ENCODE measurements at places on chromosomes 5 and 9.

- DNase-seq: peak; percentile 55
Observed at GRCh38 chr5:150350524-150351344, 6.8 kb upstream of the TCOF1 start.

GRCh38 chr9:124605258-124605657, 98.1 kb upstream of the NR5A1 start:
- DNase-seq: no peak

- no peak for DNase-seq
Observed at GRCh38 chr9:95937131-95937530, 61.6 kb downstream of the ERCC6L2 start.

- no peak for DNase-seq
Observed at GRCh38 chr5:130520211-130520610, 615.9 kb downstream of the CHSY3 start.

DNA sequence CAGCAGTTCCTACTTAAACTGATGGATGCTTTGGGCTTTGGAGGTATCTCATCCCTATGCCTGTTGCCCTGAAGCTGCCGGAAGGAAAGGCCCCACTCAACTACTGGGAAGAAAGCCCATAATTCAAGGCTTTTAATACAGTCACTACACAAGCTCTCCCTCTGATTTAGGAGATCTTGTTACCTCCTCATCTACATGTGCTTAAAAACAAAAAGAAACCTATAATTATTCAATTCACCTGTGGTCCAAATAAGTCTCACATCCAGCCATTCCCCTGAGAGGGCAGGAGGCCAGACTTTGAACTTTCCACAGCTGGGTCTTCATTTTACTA, 715 bp upstream of the LEAP2 start:
- no peak for DNase-seq

DNA sequence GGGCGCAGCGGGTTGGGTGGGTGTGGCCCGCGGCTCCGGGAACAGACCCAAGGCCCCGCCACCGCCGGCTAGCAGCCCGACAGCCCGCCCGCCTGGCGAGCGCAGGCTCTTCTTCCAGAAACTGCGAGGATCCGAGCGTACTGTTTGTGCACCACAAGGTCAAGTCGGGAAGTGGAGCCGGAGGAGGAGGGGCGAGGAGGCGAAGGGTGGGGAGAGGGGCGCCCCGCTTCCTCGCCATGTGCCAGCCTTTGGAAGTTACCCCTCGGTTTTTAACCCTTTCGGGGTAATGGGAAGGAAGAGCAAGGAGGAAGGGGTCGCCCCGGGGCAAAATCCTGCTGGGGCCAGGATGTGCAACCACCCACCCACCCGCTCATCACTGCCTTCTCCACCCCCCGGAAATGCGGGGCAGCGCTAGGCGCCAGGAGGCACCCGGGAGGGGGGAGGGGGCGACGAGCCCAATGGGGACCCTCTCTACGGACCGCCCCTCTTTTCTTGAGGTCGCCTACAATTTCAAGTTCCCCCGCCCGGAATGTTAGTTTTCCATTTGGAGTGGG, 1.1 kb upstream of the JADE2 start:
- DNase-seq: peak; percentile 83

- DNase-seq: no peak
Observed at GRCh38 chr5:6508931-6509330, 60.3 kb downstream of the UBE2QL1 start.

- no peak for DNase-seq
Observed at GRCh38 chr5:23996525-23996924, 489.1 kb downstream of the PRDM9 start.

DNA sequence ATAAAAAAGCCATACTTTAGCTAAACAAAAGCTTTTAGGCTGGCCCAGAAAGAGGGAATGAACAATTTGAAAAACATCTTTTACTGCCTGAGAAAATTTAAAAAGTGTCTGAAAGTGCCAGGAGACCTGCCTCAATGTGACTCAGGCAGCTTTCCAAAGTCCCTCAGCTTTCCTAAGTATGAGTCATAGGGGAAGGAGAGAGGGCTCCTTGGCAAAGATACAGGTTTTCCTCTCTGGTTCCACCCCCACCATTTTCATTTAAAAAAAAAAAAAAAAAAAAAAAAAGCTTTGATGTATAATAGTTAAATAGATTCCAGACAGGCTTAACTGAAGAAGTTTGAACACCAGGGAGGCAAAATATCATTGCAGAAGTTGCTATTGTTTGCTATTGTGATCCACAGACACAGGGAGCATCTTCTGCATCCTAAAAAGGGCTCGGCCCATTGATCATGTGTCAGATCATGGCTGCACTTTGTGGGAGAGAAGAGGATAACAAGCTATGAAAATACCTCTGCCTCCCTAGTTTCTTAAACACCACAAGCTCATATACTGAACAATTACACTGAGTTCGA, 71.5 kb downstream of the MRPS27 start:
- DNase-seq: no peak

GRCh38 chr5:168339109-168339771, 47.8 kb downstream of the WWC1 start:
- DNase-seq: no peak

- no peak for DNase-seq
Observed at GRCh38 chr9:38331141-38331540, 61.4 kb upstream of the ALDH1B1 start.

DNA sequence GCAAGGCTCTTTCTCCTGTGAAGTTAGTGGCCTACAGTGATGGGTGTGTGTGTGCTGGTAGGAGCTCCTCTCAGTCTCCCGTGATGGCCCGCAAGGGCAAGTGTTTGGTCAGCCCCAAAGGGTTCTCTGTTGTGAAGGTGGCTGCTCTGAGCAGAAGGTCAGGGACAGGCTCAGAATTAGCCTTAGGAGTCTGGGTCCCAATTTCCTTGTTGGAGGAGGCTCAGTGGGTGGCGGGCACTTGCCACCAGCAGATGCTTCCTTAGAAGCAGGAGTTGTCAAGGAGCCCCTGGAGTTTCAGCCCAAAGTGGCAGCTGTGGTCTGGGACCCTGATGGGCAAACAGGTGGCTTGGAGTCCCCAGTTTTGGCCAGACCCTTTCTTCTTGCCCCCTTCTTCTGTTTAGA, 154.4 kb downstream of the MACROH2A1 start:
- no peak for DNase-seq

DNA sequence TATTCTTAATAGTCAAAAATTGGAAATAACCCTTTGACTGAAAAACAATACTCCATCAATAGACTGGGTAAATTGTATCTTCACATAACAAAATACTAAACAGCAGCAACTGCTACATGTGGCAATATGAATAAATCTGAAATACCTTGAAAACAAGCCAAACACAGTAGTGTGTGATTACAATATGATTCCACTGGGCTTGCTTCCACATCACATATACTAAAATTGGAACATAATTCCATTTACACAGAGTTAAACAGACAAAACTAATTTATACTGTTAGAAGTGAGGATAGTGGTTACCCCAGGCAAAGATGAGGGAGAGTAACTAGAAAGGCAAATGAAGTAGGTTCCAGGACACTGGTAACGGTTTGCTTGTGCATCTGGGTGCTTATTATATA, 20.4 kb downstream of the FNIP1 start:
- no peak for DNase-seq

DNA sequence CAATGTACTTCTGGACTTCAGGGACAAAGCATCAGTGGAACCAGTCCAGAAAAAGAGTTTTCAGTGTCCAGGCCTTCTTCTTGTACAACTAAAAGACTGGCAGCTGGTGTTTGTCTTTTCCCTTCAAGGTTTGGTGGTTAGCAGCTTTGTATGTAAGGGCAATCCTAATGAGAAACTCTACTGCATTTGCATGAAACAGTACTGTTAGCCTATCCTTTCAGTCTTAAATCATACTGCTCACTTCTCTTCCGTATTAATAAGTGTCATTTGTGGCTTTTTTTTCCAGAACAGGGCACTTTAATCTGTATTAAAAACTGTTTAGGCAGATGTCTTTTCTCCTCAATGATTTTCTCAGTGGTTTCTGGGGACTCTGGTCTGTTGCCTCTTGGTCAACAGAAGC, 48.9 kb downstream of the FAM174A start:
- DNase-seq: no peak

GRCh38 chr5:5456858-5457257, 34.4 kb downstream of the ICE1 start:
- DNase-seq: no peak

DNA sequence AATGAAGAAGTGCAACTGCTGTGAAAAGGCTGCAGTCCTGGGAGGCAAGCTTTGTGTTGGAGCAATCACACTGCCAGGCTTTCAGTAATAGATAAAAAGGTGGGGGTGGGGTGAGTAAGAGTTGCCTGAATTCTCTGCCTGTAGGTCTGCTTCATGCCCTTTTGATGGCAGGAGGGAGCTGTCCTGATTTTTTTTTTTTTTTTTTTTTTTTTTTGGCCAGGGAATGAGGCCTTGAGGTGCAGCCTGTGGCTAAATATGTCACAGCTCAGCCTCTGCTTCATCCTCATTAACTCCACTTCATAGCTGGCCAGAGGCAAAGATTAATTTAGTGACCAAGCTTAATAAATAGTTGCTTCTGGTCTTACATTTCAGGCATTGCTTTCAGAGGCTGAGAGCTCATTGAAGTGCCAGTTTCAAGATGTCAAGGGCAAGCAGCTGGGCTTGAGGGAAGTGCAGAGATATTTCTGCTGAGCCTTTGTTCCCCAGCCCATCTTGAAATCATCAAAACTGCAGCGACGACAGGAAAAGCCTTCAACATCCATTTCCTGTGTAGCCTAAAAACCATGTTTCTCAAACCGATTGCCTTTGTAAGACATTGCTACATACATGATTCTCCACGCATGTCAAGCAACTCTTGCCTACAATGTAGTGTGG, 134.7 kb downstream of the MACIR start:
- no peak for DNase-seq

DNA sequence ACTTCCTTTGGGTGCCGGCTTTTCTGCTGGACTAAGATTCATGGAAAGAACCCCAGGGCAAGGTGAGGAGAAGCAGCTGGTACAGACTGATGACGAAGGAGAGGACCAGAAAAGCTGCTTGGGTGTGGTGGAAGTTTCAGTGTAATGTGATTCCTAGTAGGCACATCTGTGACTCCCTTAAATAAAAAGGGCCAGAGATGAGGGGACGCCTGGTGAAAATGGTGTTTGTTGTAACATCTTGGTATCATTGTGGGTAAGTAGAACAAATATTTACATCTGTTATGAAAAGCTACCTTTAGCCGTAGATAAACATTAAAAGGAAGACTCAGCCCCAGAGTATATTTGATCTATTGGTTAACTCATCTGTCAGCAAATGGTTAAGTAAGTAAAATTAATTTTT, 33.8 kb downstream of the OTULINL start:
- no peak for DNase-seq
